Brain pericyte (primary cell): ENCODE measurements at places on chromosomes 11 and 22.

- DNase-seq = no peak
Measured at GRCh38 chr11:116525961-116526495, 246.8 kb downstream of the BUD13 start.

GRCh38 chr11:121240650-121241303 lies 51.8 kb upstream of the SC5D start:
- DNase-seq = no peak

GRCh38 chr22:21020802-21021429 lies 6.0 kb downstream of the P2RX6 start:
- DNase-seq = no peak

- DNase-seq = no peak
Measured at GRCh38 chr11:76267556-76267955, 61.3 kb upstream of the WNT11 start.

- no peak for DNase-seq
Measured at GRCh38 chr11:126864934-126865333, 135.6 kb downstream of the KIRREL3 start.

GRCh38 chr11:14625586-14626205 lies 17.9 kb upstream of the PDE3B start:
- no peak for DNase-seq

DNA sequence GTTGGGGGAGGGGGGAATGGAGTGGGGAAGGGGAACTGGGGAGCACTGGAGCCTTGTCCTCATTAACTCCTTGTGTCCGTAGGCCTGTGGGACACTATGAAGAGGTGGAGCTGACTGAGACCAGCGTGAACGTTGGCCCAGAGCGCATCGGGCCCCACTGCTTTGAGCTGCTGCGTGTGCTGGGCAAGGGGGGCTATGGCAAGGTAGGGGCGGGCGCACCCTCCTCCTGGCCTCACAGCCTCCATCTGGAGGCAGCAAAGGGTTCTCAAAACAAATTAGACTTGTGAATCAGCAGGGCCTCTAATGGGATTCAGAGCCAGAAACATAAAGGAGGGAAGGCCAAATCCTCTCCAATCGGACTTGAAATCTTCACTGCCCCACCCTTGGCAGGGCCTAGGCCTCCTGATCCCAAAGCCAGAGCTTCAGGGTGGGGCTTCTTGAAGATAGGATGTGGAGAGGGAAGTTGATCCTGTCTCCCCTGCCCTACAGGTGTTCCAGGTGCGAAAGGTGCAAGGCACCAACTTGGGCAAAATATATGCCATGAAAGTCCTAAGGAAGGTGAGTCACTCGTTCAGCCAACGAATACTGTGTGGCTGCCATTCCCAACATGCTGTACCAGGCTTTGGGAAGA lies 859 bp downstream of the RPS6KB2 start:
- DNase-seq = no peak

DNA sequence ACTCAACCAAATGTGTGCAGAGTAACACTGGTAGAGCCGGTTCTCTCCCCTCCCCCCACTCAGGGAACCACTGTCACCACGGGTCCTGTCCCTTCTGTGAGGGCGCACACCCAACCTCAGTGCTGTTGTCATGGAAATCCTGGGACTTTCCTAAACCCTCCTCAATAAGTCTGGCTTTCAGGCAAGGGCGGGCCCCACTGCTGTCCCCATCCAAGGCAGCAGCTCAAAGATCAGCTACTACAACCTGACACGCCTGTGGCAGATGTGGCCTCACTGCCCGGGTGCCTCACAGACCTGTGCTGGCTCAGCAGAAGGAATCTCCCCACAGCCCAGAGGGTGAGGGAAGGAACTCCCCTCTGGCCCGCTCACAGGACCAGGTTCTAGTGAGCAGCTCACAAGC lies 2.2 kb downstream of the PRODH start:
- no peak for DNase-seq

GRCh38 chr22:42303396-42304323 lies 33.2 kb upstream of the TCF20 start:
- DNase-seq = no peak

GRCh38 chr11:15157606-15158137 lies 42.9 kb downstream of the INSC start:
- DNase-seq = no peak

DNA sequence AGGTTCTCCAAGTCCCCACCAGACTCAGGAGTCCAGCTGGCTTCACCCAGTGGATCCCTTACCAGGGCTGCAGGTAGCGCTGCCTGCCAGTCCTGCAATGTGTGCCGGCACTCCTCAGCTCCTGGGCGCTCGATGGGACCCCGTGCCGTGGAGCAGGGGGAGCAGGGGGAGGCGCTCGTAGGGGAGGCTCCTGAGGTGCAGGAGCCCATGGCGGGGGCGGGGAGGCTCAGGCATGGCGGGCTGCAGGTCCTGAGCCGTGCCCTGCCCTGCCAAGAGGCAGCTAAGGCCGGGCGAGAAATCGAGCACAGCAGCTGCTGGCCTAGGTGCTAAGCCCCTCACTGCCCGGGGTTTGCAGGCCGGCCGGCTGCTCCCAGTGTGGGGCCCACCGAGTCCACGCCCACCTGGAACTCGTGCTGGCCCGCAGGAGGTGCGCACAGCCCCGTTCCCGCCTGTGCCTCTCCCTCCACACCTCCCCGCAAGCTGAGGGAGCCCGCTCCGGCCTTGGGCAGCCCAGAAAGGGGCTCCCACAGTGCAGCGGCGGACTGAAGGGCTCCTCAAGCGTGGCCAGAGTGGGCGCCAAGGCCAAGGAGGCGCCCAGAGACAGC lies 792.9 kb upstream of the CCDC179 start:
- no peak for DNase-seq

- DNase-seq = no peak
Measured at GRCh38 chr11:72594493-72595291, 79.5 kb downstream of the PDE2A start.

- no peak for DNase-seq
Measured at GRCh38 chr11:95082576-95083001, 7.1 kb upstream of the ENDOD1 start.

DNA sequence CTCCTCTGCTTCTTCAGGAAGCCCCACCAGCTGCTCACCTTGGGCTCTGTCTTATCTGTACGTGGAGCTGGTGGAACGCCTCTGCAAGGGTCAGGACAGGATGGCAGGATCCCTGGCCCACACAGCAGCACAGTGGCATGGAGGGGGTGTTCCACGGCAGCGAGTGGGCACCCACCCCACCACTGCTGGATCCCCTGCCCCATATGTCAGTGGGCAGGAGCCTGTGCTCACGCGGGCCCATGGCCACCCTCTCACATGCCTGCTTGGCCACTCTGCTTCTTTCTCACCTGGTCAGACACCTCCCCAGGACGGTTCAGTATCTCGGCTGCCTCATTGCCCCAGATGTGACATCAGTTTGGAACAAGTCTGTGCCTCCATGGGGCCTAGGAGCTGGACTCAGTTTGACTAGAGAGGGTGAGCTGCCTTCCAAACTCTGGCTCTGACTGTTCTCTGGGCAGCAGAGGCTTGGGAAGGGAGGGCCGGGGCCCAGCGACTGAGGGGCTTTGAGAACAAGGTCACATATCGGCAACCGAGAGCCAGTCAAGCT lies 98.1 kb upstream of the LMO1 start:
- no peak for DNase-seq

- no peak for DNase-seq
Measured at GRCh38 chr11:12276831-12277475, 100.4 kb upstream of the PARVA start.

DNA sequence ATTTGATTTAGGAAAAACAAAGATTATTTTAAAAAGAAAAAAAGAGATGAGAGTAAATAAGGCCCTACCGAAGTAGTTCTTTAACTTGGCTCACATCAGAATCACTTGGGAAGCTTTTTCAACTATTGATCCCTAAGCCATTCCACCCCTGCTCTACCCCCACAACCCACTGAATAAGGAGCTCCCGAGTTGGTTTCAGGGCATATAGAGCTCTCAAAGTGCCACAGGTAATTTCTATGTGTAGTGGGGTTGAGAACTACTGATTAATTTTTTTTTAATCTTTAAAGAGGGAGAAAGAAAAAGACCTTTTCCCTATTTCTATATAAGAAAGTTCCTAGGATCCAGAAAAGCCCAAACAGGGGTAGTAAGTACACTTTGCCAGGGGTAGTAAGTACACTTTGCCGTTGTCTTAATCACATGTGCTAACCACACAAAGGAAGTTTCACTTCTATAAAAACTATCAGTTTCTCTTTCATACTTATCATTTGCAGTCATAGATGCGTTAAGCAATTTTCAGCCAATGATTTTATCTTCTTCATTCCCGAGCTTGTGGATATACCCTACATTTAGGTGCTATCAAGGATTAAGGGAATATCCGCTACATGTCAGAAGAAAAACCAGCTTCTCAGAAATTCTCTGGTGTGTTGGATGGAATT lies 108.4 kb upstream of the ZC3H12C start:
- no peak for DNase-seq

- DNase-seq = no peak
Measured at GRCh38 chr22:20852503-20852902, 6.1 kb downstream of the PI4KA start.

- no peak for DNase-seq
Measured at GRCh38 chr11:133669371-133670053, 137.2 kb upstream of the OPCML start.

DNA sequence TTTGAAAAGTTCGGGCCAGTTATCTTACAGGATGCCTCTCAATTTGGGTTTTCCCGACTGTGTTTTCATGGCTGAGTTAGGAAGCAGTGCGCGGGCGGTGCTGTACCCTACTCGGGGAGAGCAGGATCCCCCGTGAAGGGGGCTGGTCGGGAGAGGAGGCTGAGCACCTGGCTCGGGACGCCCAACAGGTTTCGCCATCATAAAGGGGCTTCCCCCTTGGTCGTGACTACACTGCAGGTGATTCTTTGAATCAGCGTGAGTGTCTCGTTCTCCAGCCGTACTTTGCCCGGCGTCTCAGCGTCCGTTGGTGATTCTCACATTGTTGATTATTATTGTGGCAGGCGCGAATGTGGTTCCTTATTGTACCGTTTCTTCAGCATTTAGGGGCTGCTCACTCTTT lies 46.6 kb downstream of the ST14 start:
- no peak for DNase-seq

GRCh38 chr11:18844753-18845367 lies 53.3 kb upstream of the PTPN5 start:
- DNase-seq = no peak

DNA sequence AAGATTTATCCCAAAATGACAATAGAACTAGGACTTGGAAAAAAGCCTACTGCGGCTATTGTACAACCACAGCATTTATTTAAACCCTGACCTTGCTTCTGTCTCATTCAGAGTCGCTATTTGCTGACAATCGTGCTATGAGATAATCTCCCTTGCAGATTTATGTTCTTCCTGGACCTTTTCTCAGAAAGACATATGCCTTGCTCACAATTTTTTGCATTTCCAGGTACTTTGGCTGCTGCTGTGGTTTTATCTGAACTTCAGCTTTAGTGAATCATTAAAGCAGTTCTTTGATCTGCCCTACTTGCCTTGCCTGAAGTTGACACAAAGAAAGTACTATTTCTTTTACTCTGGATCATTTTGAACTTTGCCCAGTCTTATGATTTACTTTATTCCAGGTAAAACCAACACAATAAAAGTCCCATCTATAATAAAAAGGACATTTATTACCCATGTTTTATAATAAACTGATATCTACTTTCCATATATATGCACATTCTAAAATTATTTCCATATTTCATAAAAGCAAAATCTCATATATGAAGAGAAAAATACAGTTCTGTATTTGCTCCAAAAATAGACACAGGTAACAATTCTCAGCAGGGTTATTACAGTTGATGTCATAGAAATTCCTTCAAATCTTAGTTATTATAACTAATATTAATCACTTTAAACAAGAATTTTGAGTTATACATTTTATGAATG lies 63.4 kb upstream of the CARD18 start:
- DNase-seq = no peak

GRCh38 chr11:2694995-2695939 lies 4.5 kb downstream of the KCNQ1OT1 start:
- DNase-seq = no peak

- DNase-seq = no peak
Measured at GRCh38 chr11:6410695-6411430, 8.0 kb downstream of the APBB1 start.

DNA sequence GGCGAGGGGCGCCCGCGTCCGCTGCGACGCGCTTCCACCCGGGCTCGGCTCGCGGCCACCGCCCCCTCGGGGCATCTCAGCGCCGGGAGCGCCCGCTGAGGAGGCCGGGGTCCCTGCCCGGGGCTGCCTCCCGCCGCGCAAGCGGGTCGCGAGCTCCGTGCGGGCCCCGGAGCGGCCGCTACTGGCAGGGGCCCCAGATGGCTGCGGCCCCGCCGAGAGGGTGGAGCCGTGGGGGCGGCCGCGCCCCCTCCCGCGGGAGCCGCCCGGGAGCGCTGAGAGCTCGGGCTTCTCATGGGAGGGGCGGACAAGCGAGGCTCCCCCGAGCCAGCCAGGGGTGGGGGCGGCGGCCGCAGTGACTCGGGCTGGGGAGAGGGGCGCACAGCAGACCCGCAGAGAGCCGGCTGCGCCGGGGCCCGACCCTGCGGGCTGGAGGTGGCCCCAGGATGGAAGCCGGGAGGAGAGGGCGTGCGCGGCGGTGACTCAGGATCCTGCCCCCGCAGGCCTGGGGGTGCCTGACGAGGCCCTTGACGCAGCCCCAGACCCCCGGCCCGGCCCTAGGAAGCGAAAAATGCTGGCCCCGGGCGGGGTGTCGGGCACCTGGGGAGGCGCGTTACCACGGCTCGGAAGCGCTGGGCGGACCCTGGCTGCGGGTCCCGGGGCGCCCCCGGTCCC lies 603 bp upstream of the ZFTA start:
- no peak for DNase-seq

DNA sequence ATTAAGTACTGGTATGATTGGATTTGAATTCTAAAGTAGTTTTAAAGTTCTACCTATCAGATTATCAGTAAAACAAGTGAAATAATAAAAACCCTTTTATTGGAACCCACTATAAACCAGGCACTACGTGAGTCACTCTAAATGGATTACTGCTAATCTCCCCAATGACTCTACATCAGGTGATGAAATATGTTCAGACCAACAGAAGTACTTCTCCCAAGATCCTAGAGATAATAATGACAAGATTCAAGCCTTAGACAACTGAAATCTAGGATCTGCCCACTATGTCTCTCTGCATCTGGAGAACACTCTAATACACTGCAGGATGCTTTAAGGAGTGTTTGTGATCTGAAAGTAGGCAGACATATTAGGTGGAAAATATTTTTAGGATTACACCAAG lies 652.1 kb upstream of the CHORDC1 start:
- no peak for DNase-seq

DNA sequence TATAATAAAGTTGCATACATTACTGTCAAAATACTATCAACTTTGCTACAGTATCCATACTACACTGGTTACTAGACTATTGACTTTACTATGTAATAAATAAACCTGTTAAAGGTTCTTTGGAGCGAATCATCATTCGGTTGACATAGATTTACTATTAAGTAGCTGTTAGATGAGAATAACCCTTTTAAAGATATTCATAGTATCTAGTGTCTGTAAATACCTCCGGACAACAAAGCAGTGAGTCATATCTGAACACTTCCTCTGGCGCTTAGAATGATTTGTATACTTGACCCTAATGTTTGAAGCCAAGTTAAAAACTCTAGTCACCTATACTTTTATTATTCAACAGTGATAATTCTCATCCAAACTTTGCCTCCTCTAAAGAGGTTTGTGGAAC lies 84.7 kb downstream of the MSANTD4 start:
- no peak for DNase-seq
